ENCODE measurements at places on chromosomes 11 and 22.

- no peak for DNase-seq
Observed at GRCh38 chr11:79616392-79616851, 175.6 kb upstream of the TENM4 start.

DNA sequence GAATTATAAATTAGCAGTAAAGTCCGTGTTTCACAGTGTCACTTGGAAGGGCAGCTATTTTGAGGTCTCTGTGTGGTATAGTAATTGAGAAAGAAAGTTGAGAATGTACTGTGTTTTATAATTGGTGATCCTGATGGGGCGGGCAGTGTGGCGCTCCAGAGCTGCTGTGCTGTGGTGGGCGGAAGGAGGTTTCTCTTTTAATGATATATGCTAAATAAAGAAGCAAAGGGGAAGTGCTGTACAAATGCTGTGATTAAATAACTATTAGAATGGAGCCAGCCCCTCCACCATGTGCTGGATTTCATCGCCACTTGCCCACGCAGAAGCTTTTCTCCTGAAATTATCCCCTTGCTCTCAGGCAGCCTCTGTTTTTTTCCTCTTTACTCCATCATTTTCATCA is 24.6 kb downstream of the ATXN10 start:
- DNase-seq, result no peak

- no peak for DNase-seq
Observed at GRCh38 chr22:50129121-50129736, 39.4 kb downstream of the MOV10L1 start.

DNA sequence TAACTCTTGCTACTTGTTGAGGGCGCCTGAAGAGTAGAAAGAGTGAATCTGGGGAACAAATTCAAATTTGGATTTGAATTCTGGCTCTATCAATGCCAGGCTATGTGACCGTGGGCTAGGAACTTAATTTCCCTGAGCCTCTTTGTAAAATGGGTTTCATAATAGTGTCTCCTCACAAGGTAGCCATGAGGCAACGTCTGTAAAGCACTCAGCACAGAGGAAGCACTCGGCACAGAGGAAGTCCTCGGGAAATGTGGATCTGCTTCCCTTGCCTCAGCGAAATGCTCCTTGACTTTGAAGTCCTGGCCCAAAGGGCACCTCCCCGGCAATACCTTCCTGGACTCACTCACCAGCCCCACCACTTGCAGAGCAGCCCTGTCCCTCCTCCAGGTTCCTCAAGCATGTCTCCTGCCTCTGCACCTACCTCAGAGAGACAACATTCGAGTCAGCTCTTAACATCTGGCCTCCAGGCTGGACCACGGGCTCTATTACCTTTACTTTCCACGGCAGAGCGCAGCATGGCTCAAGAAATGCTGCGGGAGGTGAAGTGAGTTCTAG is 17.7 kb downstream of the CD6 start:
- no peak for DNase-seq

DNA sequence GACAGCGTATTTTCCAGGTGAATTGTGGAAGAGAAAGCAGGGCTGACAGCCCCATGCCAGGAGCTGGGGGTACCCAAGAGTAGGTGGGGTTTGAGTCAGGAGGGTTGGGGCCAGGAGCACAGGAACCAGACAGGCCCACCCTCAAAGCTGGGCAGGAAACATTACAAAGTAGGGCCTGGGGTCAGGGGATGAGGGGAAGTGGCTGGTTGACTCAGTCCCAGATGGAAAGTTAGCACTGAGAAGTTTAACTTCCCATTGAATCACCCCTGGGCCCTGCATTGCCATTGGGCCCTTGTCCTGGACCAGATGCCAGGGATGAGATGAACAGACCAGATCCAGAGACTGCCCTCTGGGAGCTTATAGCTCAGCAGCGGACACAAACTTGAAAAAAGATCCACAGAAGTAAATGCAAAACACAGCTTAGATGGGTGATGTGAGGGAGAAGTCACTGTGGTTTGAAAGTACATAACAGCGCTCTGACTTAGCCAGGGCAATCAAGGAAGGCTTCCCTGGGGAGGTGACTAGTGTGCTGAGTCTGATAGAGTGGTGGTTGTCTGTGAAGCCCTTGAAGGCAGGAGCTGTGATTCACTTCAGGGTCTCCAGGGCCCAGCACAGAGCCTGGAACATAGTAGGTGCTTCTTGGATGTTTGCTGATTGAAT is 2.2 kb downstream of the MAFF start:
- DNase-seq, result no peak

DNA sequence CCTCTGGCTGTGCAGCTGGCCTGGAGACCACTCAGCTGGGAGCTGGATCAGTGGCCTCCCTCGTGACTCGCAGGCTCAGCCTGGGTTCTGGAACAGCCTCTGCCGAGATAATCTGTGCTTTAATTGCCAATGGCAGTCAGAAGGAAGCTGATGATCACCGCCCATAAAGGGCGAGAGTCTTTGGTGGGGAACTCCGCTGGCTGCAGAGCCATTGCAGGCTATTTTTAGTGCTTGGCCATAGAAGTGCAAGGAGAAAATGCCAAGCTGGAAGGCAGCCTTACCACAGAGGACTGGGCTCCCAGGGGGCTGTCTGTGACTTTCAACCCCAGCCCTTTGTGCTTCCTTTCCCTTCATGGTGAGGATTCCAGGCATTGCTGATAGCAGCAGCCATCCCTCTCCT is 62.2 kb upstream of the TENM4 start:
- no peak for DNase-seq

DNA sequence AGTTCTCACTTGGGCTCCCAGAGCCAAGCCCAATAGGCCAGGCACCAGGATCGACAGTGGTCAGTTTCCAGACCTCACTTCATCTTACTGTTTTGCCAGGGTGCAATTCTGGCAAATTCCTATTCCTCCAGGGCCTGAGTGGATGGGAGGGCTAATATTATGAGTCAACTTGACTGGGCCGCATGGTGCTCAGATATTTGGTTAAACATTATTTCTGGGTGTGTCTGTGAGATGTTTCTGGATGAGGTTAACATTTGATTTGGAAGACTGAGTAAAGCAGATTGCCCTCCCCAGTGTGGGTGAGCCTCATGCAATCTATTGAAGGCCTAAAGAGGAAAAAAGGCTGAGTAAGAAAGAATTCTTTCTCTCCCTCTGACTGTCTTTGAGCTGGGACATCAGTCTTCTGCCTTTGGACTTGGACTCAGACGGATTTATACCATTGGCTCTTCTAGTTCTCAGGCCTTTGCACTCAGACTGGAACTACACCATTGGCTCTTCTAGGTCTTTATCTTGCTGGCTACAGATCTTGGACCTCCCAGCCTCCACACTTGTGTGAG is 132.9 kb upstream of the ZBED5 start:
- DNase-seq, result no peak

- DNase-seq, result no peak
Observed at GRCh38 chr11:20616920-20617319, 17.5 kb downstream of the SLC6A5 start.

DNA sequence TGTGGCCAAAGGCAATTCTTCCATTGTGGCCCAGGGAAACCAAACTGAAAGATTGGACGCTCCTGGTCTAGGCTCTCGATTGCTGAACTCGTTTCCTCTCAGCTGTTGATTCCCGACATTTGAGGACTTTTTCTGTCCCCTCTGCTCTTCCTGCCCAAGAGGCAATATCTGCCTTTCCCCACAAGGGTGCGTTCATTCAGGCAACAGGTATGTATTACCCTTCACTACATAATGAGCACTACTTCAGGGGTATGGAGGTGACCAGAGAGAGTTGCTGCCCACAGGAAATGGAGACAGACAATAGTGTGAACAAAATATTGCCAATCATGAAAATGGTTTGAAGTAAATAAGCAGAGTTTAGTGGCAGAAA is 8.2 kb downstream of the PTH start:
- no peak for DNase-seq

DNA sequence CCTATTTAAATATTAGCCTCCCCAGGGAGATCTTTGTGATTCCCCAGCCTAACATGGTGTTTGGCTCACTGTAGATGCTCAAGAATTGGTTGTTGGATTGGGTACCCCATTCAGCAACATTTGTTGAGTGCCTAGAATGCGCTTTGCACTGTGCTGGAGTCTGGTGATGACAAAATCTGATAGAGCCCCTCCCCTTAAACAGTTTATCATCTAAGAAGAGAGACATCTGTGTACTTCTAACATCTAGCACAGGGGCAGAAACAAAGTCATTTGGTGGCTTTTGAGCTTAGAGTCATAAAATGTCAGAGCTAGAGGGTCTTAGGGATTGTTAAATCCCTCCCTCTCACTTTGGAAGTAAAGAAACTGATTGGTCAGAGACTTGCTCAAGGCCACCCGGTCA is 73.0 kb downstream of the UBASH3B start:
- DNase-seq, result no peak

DNA sequence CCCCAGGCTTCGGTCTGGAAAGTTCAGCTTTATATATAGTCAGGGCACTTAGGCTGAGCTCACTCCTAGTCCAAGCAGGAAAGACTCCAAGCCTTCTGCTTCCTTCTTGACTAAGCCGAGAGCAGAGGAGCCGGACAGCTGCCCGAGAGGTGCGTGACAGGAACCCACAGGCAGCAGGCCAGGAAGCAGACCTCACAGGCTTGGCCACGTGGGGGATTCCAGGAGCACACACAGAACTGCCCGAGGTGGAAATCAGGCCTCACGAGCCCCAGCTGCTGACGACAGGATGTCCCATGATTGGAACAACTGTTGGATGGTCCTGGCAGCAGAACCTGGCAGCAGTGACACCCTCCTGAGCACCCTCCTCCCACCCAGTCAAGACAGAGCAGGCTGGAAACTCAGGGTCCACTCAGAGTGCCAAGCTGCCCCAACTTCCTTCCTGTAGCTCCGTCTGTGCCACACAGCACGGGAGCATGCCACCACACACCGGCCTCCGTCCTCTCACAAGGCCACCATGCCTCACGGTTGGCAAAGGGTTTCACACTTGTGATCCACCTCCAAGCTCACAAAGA is 5.4 kb downstream of the PLA2G6 start:
- no peak for DNase-seq

- DNase-seq, result no peak
Observed at GRCh38 chr11:87306262-87306851, 268.6 kb downstream of the TMEM135 start.

- DNase-seq, result no peak
Observed at GRCh38 chr11:69510471-69511357, 29.3 kb downstream of the LINC01488 start.

DNA sequence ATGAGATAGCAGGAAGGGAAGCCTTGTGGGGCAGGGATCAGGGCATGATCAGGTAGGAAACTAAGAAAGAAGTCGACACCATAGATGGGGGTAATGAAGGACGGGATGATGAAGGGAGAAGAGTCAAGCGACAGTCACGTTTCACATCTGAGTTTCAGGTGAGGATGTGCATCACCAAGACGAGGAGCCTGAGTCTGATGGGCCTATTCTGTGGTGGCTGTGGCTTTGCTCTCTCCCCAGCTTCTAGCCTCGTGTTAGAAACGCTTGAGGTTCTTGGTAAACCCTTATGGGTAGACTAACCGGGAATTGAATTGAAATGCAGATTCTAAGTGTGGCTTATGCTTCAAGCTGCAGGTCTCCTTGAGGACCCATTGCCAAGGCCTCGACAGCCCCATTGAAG is 45.6 kb upstream of the LMO1 start:
- no peak for DNase-seq

- DNase-seq, result no peak
Observed at GRCh38 chr11:61930933-61931332, 13.6 kb upstream of the RAB3IL1 start.

GRCh38 chr11:83659466-83659865 is 373.3 kb upstream of the CCDC90B start:
- no peak for DNase-seq

GRCh38 chr11:130175898-130176297 is 16.3 kb downstream of the ST14 start:
- DNase-seq, result no peak

DNA sequence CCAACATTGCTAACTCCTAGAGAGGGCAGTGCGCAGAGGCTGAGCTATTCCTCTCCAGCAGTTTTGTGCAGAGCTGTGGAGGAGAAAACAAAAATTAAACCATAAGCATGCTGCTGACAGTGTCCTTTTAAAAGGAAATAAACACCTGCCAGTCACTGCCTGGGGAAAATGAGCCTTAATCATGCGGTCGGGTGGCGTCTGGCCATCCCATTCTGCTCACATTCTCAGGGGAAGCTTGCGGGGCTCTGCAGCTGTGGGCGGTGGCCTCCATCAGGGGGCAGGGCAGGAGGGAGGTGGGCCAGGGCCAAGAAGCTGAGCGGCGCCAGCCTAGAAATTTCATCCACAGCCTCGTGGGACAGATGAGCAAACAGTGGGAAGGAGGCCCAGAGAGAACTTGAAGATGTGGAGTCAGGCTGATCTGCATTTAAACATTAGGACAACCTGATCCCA is 71.0 kb upstream of the TP53I11 start:
- peak; percentile 69 for DNase-seq

DNA sequence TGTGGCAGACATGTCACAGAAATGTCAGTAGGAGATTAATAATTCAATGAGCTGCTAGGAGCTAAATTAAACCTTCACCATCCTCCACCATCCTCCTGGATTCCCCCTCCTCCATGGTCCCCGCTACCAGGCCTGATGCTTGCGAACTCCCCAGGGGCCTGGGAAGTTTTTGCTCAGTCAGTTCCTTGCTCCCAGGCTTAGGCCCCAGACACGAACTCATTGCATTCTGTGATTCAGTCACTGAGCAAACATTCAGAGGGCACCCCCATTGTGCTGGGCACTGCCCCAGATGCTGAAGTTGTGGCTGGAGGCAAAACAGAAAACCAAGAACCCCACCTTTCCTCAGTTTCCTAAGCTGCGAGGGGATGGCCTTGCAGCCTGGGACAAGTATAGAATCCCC is 14.3 kb downstream of the NPTXR start:
- DNase-seq, result no peak

DNA sequence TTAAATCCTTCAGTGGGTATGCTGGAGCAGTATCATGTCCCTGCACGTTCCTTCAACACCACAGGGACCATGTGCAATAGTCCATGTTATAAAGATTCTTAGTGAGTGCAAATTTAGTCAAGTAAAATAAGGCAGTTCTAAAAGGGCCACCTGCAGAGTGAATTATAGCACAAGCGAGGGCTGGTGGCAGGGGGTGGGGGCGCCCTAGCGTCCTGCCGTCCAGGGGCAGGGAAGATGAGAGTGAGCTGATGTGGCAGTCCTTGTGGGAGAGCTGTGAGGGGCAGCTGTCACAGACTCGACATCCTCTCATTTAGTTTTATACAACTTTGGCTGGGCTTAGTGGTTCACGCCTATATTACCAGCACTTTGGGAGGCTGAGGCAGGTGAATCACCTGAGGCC is 29.1 kb downstream of the FAM118A start:
- no peak for DNase-seq

- DNase-seq, result no peak
Observed at GRCh38 chr11:114346709-114347141, 50.5 kb downstream of the NNMT start.
